Skin of body (tissue), 3 donors: ENCODE measurements at places on chromosomes 7 and 10. TPM values are rescaled to one million over a fixed set of nuclear protein-coding genes. Genes with fewer than 3 reads are reported as not detected.
A peak's percentile ranks its signal among the peaks of the same experiment; 100 is the strongest.

Gene LRRC61
- 3.0 TPM for total RNA-seq

Gene PDZD7
- 1.2 TPM for total RNA-seq

Gene CCDC3
- total RNA-seq, result 36.3 TPM

Gene LRRC4
- 1.2 TPM for total RNA-seq

Gene SPDYE1
- total RNA-seq, result 0.10 TPM

Gene ADAM8
- total RNA-seq, result 6.3 TPM

Gene SLC13A1
- not detected for total RNA-seq

Gene URGCP
- 18.3 TPM for total RNA-seq

Gene PON1
- 0.10 TPM for total RNA-seq

Gene VAX1
- total RNA-seq, result not detected

Gene LRRC27
- total RNA-seq, result 9.6 TPM

DNA sequence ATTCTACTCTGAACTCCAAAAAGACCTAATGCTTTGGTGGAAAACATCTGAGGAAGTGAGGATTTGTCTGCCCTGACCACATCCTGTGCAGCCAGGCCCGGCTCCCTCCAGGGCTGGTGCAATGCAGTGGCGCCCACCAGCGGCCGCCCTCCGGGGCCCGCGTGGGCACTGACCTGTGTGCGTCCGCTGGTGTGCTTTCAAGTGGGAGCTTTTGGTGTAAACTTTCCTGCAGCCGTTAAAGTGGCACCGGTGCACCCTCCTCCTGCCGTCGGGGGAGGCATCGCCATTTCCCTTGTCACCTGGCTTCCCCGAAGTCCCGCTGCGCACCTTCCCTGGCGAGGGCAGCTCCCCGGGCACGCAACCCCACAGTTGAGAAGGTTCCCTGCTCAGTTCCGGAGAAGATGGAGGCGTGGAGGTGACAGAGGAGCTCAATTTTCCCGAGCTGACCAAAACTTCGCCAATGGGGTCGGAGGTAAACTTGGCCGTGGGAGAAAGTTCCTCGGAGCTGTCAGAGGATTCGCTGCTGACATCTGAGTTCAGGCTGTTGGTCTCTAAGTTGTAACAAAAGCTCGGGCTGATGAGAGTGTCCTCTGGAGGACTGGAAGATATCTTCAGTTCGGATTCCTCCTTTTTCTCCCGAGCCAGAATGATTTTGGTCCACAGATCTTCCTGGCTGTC lies 3.4 kb downstream of the KLF6 start:
- DNase-seq, result peak; percentile 65

GRCh38 chr7:14104861-14105260 lies 115.4 kb upstream of the ETV1 start:
- no peak for DNase-seq

DNA sequence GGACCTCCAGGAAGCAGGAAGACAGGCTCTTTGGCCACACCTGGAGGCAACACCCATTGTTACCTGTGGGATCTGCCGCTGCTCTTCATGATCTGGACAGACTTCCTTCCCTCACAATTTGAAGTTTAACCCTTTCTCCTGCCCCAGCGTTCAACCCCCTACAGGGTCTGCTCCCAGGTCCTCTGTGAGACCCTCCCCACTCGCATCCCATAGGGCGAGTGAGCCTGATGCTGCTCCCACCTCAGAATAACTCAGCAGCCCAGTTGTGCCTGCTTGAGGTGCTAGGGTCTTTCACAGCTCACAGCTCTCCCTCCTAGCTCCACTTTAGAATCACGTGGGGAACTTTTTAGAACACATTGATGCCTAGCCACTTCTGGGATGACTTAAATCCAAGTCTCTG lies 61.8 kb upstream of the C10orf90 start:
- no peak for DNase-seq

DNA sequence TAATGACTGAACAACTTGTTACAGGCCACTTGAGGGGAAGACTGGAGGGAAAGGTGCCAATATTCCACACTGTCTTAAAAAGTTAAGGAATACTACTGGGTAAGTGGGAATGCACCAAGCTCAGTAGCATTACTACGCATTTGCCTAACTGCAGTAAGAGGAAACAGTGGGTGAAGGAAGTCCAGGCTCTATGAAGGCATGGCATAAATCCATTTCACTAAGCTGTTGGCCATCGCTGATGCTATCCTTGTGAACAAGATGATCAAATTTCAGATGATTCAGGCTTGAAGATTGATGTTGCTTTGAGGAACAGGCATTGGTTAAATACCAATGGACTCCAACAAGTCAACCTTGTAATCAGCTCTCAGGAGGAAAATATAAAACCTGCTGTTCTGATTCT lies 44.2 kb upstream of the TES start:
- no peak for DNase-seq

- DNase-seq, result no peak
Measured at GRCh38 chr10:56507033-56507432, 146.0 kb upstream of the ZWINT start.

- DNase-seq, result no peak
Measured at GRCh38 chr10:70916241-70916640, 27.9 kb upstream of the PCBD1 start.

DNA sequence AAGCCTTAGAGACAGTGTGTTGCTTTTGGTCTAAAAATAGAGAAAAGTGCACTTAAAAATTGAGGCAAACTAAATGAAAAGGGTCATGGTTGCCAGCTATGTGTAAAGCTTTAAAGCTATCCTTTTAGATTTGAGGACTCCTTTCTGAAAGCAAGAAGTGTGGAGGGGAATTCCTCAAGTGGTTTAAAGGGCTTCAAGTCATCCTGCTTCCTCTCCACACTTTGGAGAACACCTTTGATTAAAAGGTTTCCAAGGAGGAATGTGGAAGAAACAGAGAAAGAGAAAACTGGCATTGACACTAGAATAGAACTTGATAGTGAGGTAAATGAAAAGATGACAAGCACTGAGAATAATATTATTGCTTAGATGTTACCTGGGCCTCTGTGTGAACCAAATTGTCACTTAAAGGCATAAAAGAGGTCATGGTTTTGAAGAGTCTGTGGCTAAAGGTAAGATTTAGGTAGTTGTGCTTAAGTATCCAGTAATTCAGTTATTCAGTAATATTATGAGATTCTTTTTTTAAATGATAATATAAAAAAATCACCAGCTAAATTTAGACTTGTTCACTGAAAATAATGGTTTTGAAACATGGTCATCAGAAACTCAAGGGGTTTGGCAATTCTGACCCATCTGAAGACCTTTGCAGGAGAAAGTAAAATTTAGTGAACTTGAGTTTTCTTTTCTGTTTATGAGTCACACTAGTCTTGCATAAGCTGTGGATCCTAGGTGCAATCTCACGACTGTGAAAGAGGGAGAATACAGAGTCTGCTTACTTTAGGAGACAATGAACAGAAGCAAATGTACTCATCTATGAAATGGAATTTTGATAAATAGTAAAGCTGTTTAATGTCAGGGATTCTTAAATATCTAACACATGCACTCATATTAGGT lies 466.0 kb downstream of the KIF20B start:
- no peak for DNase-seq

DNA sequence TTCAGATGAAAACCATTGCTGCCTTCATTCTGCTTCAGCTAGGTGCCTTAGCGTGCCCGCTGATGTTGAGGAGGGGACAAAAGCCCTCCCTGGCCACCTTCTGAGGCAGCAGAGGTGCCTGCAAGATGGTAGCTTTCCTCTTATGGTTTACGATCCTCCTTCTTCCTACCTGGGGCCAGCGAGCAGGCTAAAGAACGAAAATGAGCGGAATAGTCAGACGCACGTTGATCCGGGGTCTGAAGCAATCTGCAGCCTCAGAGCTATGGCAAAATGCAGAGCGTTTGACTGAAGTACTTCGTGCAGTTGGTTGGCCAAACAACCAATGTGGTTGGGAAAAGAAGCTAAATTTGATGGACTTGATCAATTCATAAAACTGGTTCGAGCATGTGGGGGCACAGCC lies 95.5 kb downstream of the GATA3 start:
- DNase-seq, result no peak

- DNase-seq, result no peak
Measured at GRCh38 chr10:100655326-100655759, 90.0 kb upstream of the PAX2 start.

GRCh38 chr7:99375070-99375807 lies 709 bp downstream of the ARPC1B start:
- DNase-seq, result peak; percentile 38

GRCh38 chr7:14054125-14054524 lies 64.7 kb upstream of the ETV1 start:
- no peak for DNase-seq

DNA sequence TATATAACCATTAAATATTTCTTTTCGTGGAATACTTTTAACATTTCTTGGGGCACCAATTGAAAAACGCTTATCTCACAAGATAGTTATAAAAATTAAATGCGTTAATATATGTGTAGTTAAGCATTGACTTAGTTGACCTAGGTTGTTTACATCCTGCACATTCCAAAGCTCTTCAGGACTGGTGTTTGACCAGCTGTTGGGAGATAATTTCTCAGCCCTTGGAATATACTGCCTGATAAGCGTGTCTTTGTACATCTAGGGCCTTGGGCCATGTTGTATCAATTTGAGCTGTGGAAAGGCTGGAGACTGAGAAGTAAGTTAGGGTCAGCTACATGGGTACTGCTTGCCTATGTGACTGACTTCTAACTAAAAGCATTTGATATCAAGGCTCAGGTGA lies 90.0 kb upstream of the AOAH start:
- DNase-seq, result no peak

GRCh38 chr7:120873401-120873800 lies 15.5 kb upstream of the TSPAN12 start:
- no peak for DNase-seq

DNA sequence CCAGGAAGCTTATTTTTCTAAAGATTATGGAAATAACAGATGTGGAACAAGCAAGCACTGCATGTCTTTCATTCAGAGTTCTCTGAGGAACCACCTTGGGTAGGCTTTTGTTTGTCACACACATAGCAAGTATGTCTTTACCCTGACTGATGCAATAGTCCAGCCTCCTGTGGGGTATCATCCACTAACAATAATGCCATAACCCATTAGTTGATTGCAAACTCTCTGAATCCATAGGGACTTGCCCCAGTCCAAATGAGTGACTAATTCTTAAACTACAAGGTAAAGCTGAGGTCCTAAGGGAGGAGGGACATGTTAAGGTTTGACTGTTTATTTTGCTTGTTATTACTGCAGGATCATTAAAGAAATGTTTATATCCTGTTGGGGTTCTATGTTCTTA lies 151.4 kb upstream of the PRPS1L1 start:
- no peak for DNase-seq

GRCh38 chr7:159154243-159154642 lies 9.6 kb upstream of the VIPR2 start:
- DNase-seq, result no peak

DNA sequence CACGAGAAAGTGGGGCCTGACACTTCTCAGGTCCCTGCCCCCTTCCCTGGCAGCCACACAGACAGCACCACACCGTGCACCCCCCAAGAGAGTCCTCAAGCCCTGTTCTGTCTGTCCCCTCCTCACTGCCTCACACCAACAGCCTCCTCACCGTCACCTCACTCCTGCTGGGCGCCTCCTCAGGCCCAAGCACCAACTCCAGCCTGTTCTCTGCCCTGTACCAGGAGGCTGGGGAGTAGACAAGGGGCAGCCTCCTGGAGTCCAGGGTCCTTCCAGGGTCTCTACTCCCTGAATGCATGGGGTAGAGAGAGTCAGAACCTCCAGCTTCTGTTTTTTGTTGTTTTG lies 26.9 kb upstream of the ELN start:
- no peak for DNase-seq

DNA sequence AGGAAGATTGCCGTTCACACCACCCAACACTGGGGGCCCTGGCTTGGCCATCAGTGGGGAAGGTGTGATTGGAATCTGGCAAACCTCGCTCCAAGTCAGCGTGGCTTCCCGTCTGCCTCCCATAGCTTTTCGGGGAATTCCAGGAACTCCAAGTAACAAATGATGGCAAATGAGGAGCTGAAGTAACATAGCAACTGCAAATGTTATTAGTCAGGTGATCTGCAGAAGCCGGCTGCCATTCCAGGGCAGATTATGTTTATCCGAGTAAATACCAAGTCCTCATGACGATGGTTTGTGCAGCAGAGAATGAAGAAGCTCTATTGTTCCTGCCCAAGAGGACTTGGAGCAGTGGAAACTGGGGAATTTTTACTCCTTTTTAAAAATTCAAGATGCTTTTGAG lies 270.5 kb upstream of the PODXL start:
- no peak for DNase-seq

GRCh38 chr7:91512958-91513357 lies 248.7 kb downstream of the FZD1 start:
- DNase-seq, result no peak

DNA sequence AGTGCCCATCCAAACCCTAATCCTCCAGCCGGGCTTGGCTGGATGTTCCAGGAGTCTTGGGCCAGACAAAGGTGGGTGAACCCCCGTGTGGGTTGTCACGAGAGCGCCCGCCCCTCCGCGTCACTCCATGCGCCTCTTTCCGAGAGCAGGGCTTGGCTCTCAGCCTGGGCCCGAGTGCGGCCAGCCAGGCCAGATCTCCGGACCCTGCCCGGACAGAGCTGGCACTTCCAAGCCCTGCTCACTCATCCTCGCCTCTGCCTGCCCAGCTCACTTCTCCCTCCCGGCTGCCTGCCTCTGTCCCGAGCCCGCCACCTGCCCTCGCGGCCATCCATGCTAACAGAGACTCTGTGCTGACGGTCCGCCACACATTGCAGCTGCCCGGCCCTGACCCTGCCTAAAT lies 34.6 kb downstream of the AGAP3 start:
- DNase-seq, result no peak
